ENCODE measurements at places on chromosomes 12 and 14.
A peak's percentile ranks its signal among the peaks of the same experiment; 100 is the strongest.

DNA sequence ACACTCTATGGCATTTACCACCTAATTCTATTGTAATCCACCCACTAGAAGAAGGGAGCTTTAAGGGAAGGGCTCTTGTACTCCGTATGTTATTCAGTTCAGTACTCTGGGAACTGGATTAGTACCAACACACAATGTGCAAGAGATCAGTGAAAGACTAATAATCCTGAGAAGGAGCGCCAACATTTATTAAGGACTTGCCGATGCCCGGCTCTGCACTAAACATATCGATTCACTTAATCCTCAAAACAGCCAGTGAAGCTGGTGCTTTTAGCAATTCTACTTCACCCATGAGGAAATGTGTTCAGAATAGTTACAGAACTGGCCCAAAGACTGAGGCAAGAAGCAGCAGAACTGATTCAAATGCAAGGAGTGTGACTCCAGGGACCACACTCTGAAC lies 80.9 kb downstream of the RPS6KA5 start:
- DNase-seq = no peak

DNA sequence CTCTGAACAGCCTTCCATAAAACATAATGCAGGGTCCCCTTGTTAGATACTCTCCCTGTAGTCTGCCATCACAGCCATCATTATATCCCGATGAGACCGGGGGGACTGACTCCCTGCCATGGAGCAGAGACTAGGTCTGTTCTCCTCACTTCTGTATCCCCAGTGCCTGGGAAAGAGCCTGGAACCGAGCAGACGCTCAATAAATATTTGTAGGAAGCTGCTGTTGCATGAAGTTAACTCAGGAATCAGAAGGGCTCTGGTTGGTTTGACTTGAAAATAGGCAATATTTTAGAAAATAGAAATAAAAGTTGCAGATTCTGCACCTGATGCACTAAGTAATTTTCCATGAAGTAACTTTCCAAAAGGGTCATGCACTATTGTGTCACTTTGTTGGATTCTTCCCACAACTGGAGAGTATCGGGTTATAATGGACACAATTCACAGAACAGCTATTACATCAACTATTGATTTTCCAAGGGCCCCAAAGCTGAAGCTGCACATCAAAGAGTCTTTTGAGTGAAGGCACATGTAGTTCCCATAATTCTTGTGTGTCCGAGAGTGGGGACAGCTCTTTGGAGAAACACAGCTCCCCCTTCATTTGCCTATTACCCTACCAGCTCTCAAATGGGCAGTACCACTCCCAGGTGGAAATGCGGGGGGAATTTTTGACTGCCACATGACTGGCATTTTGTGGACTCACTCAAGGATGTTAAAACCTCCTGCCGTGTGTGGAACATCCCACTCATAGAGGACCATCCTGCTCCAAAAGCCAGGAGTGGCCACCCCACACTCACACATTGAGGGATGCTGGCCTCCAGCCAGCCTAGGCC lies 18.8 kb downstream of the CLMN start:
- no peak for DNase-seq

- DNase-seq = no peak
These were observed 13.6 kb downstream of the CTDSP2 start for GRCh38 chr12:57832966-57833365.

DNA sequence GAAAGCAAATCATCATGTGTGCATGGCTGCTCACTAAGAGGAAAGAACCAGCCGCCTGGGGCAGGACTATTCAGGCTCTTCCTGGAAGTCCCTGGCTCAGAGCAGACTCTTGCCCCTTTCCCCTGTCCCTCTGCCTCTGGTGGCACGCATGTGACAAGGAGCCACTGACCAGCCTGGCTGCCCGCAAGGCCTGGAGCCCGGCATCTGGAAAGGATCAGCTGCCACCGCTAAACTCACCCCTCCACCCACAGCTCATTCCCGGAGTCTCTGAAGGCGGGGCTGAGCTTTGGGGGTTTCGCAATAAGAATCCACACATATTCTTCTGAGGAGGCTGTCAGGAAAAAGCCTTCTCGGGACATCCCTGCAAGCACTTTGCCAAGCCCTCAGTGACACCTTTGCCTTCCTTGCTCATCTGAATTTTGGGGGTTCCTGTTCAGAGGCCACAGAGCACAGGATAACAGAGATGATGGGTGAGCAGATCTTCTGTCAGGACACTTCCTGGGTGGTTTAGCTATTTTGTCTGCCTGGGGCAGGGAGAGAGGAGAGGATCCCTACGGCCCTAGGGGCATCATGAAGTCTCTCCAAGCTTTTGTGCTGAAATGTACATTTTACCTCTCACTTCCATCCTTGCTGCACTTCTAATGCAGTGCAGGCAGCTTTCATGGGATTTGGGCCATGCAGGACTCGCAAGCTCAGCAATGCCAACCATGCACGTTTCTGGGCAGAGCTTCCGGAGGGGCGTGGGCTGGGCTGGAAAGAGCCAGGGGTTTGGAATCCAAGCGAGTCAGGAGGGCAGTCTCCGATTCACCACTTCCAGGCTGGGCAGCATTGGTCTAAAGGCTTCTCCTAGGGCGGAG lies 124.8 kb upstream of the MAP1LC3B2 start:
- peak; percentile 24 for DNase-seq

DNA sequence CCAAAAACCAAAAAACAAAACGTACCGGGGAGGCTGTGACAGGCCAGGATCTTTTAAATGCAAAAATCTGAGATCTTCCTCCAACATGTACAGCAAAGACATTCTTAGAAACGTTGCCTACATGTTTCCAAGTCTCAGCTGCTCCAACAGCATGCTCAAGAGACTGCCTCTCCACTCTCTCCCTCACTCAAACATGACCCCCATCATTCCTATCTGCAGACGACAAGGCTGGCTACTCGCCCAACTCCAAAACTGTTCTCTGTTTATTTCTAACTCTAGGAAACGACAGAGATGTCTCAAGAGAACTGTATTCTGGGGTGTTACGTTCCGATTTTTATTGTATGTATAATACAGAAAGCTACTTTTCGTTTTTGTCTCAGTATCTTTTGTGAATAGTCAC lies 57.5 kb upstream of the TMCC3 start:
- DNase-seq = no peak

Data from HL-60 (cell line).